Stimulated activated CD8-positive, alpha-beta memory T cell treated with anti-CD3 and anti-CD28 coated beads, Interleukin-4, amount 100 ng/mL, for 4 hours (primary cell): ENCODE measurements at places on chromosomes 4 and X.

- peak; percentile 2 for DNase-seq
These were observed 34.7 kb downstream of the SLC25A5 start for GRCh38 chrX:119502727-119503483.

DNA sequence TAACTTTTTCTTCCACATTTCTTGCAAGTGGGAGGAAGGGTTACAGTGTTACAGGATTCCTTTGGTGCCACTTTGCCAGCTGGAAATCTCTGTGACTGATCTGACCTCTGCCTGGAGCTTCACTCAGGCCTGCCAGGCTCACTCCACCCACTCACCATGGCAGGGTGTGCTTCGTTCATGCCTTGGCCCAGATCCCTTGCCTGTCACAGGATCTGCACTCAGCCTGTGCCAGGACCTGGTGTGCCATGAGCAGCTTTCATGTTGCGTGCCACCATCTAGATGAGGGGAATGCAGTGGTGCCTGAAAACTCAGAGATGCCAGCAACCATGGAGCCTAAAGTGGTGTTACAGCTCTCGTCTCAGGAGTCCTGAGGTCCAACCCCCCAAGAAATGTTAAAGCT, 2596.4 kb downstream of the PCDH7 start:
- DNase-seq: no peak

DNA sequence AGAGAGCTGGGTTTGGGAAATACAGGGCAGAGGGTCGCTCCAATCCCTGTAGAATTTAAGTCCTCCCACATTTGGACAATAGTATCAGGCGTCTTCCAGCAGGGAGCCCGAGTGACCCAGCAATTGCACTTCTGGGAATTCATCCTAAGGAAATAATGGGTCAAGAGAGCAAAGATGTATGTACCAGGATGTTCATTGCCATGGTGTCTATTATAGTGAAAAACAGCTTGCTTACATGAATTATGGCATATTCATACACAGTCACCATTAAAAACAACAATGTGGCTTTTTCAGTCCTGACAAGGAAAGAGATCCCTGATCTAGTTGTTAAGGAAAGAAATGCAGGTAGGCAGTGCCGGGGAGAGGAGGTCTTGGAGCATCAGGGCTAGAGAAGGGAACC, 167.7 kb downstream of the PJA1 start:
- DNase-seq: no peak

GRCh38 chr4:48944252-48944651, 37.7 kb upstream of the OCIAD2 start:
- DNase-seq: no peak

GRCh38 chr4:7241597-7242125, 49.3 kb downstream of the SORCS2 start:
- no peak for DNase-seq

- DNase-seq: no peak
These were observed 684.6 kb downstream of the ARAP2 start for GRCh38 chr4:35559559-35560365.

GRCh38 chr4:133588306-133588705, 439.2 kb downstream of the PCDH10 start:
- no peak for DNase-seq

- DNase-seq: no peak
These were observed 412.2 kb upstream of the FAT1 start for GRCh38 chr4:187135878-187136277.

DNA sequence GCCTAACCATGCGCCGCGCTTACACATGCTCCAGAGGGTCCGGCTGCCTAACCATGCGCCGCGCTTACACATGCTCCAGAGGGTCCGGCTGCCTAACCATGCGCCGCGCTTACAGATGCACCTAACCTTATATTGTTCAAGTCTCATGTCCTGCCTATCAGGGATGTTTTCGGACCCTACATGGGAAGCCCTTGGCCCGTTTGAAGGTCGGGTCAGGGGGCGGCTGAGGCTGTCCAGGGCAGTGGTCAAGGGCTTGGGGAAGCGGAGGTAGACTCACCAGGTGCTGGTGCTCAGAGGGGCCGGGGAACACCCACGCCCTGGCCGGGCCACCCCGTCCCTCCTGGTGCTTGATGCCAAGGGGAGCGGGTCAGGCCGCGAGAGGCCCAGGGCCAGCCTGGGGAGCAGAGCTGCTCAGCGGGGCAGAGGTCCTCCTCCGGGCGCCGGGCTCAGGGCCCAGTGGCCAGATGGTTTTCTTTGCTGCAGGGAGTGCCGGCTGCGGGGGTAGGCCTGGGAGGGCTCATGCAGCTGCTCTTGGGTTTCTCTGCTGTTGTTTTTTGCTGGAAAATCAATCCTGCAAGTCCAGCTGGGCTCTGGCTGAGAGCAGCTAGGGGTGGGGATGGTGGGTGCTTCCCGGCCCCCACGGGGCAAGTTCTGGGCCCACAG, 35.4 kb upstream of the SPON2 start:
- DNase-seq: no peak

DNA sequence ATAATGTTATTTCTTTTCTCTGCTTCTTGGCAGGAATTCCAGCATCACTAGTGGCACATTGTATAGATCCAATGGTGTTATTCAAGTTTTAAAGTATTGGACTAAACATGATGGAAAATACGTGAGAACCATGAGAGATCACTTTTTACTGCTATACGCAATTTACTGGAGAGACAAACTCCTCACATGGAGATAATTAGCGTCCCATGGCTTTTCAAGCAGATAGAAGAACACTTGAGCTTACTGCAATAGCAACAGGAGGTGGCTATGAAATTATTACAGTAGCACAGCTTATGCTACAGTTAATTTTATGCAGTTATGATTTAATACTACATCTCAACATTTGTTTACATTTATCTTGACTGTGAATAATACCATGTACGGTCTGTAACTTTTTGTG, 11.9 kb upstream of the TMEM185A start:
- no peak for DNase-seq

DNA sequence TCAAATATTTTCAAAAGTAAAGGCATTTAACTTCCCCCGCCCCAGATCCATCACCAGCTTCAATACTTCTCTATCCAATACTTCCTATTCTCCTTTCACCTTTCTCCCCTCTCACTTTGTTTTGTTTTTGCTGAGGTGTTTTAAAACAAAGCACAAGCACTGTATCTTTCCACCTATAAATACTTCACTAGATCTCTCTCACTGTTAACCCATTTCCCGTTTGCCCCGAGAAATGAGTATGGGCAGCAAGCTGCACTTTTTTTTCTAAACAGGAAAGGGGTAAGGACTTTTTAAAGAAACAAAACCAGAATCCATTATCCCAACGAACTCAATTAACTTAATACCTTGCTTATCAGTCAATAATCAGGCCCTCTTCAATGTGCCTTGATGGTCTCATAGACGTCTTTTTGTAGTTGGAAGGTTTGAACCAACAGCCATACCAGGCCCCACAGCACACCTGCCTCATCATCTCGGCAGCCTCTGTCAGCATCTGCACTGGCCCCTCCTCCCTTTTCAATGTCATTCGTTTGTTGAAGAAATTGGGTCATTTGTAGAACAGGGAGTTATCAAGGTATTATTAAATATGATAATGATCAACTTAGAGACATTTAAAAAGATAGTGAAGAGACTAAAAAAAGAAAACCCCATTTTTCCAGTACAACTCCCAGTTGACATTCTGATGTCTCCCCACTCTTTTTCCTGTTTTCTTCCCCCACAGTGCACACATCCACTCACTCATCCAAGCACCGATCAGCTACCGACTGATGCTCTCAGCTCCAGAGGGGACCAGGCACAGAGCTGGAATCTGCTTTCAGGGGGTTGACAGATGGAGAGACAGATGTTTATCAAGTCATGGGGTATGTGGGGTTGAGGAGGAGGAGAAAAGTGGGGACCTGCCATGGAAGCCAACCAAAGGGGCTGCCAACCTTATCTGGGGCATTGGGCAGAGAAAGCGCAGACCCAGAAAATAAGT, 25.8 kb downstream of the CRMP1 start:
- no peak for DNase-seq

GRCh38 chr4:115234405-115235093, 121.1 kb upstream of the NDST4 start:
- DNase-seq: no peak

GRCh38 chr4:48766131-48766792, 13.8 kb downstream of the FRYL start:
- no peak for DNase-seq

DNA sequence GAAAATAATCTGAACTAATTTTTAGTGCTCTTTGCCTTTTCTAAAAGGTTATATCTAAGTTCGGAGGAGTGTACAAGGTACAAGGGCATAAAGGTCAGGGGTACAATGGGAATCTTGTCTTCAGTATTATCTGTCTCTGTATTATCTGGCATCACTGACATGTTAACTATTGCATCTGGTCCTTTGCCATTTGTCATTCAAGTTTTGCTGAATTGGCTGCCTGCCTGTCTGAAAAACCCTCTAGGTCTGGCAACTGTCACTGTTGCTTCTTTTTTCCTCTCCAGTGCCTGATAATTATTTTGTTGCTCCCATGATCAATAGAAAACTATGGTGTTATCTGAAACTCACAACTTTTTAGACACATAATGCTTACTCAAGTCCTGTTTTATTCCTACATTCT, 112.5 kb upstream of the STK26 start:
- DNase-seq: no peak

GRCh38 chr4:102586002-102586643, 85.0 kb downstream of the NFKB1 start:
- no peak for DNase-seq

DNA sequence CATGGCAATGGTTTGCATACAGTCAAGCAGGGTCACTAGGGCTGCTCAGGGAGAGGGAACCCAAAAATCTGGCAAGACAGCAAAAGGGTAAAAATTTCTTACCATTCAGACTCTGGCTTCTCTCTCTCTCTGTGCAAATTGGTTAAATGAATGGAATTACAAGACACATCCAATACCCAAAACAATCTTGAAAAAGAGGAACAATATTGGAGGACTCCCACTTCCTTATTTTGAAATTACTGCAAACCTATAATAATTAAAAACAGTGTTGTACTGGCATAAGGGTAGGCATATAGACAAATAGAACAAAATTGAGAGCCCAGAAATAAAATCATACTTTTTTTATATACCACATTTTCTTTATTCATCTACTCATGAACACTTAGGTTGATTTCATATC, 24.1 kb downstream of the ETDA start:
- DNase-seq: no peak

- DNase-seq: no peak
These were observed 13.9 kb downstream of the FNIP2 start for GRCh38 chr4:158782551-158783360.

- no peak for DNase-seq
These were observed 37.9 kb downstream of the LDB2 start for GRCh38 chr4:16860516-16860915.

DNA sequence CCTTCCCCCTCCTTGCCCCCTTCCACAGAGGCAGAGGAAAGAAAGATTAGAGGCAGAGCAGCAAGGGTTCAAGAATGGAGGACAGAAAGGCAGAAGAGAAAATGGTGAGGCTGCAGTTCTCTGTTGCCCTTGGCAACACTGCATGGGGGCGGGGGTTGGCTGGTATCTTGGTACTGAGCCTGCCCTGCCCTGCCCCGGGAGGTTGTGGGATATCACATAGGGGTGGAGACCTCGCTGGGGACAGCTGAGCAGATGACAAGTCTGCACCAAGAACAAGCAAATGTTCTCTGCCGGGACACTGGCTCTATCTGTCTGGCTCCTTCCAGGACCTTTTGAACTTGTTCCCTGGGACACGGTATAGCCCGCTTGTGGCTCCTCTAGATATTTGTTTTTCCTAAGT, 39.8 kb downstream of the NHS start:
- no peak for DNase-seq

DNA sequence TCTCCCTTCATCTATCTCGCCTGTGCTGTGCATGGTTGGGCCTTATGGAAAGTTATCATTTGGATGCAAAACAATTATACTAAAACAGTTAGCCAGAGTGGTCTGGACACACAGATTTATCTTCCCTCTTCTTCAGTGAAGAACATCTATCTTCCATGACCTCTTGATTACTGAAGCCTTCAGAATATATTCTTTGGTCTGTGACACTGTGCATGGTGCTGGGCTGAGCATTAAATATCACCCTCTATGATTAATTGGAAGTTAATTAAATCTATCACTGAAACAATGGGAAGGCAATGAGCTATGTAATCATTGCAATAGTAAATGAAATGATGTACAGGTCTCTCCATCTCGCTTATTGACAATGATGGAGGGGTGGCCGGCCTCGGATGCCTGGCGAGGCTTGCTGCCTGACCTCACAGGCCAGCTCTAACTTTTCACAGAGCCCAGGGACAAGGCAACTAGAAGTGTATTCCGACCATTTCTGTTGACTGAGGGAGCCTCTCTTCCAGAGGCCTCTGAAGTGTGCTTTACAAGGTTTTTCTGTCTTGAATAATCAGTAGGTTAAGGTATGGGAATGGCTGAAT, 186.6 kb downstream of the NKX6-1 start:
- DNase-seq: no peak

DNA sequence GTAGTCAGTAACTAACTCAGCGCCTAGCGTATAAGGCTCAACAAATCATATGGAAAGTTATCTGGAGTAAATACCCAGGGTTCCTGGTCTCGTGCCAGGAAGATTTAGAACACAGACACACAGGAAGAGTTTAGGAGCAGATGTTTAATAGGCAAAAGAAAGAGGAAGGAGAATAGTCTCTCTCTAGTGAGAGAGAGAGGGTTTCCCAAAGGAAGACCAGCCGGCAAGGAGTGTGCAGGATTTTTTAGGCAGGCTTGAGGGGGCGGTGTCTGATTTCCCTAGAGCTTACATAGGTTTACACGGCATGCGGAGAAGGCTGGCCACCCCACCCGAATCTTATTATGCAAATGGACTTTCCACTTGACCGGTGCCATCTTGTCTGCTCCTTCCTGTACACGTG, 284.0 kb upstream of the FRG1 start:
- DNase-seq: no peak

GRCh38 chrX:136496186-136496763, 1.1 kb upstream of the HTATSF1 start:
- DNase-seq: peak; percentile 1

- DNase-seq: no peak
These were observed 82.7 kb upstream of the FGF13 start for GRCh38 chrX:138794246-138794645.

- no peak for DNase-seq
These were observed 33.7 kb upstream of the MSL3 start for GRCh38 chrX:11724122-11725017.

DNA sequence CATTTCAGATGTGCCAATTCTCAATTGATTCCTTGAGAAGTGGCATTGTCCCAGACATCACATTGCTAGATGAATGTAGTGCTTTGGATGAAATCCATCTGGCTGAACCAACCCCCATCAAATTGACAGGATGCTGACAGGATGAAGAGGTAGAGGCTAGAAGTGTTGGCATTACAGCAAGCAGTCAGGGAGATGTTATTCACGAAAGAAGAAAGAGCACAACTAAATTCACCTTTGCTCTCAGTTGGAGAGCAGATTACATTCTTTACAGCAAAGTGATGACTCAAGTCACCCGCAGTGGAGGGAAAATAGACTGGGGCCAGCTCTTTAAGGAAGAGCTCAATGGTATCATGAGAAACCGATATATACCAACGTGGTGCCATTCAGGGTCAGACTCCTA, 259.6 kb downstream of the C4orf33 start:
- no peak for DNase-seq

DNA sequence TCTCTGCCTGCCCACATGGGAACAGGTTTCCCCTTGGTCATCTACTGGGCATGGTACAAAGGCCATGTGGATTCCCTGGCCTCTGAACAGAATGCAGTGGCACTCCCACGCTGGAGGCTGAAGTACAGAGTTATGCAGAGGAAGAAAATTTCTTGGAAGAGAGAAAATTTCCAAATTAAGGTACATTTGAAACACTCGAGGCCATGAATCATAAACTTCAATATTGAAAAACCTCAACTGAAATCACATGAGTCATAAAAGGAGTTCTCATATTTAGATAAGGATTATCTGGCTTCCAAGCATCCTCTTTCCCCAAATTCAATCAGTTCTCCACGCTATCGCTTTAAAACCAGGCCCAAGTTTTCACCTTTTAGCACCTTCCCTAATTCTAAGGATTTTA, 28.1 kb upstream of the TXK start:
- no peak for DNase-seq
